Osteocyte (in vitro differentiated cells): ENCODE measurements at places on chromosomes 11 and 22. TPM values are rescaled to one million over a fixed set of nuclear protein-coding genes. Genes with fewer than 3 reads are reported as not detected.

Gene UPK3A
- not detected in 2 replicates for total RNA-seq

Gene SHISAL1
- 5.0 and 6.1 TPM in 2 replicates for total RNA-seq

GRCh38 chr11:102489186-102490145 lies 36.9 kb upstream of the TMEM123 start:
- no peaks in the 10 kb centered on the region for H3K27me3 ChIP-seq
- H3K27ac ChIP-seq = no peak overlapping the region
- no peak for DNase-seq
- H3K36me3 ChIP-seq = no peaks in the 10 kb centered on the region

DNA sequence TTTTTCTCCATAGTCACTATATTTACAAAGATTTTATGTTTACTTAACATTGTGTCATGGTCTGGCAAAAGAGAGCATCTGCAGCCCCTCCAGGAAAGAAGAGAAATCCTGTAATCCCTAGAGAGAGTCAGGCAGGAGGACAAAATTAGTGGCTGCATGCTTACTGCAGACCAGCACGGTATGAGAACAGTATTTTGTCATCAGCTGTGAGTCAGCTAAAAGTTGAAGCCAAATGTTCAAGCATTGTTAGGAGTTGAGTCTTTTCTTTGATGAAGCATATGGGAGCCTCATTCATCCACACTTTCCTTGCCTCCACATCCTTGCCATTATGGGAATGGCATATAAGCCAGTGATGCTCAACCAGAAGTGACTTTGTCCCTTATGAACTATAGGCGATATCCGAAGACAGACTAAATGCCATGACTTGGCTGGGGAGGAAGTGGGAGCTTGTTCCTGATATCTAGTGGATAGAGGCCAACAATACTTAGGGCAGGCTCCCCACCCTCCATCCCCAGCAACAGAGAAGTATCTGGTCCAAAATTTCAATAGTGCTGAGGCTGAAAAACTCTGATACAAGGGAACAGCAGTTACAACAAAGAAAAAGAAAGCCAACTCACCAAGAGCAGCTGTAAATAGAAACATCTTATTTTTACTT lies 112.0 kb upstream of the OR5AK2 start:
- no peaks in the 10 kb centered on the region for H3K36me3 ChIP-seq
- no peak overlapping the region for H3K4me3 ChIP-seq
- no peak for DNase-seq
